Stimulated activated CD4-positive, alpha-beta T cell treated with anti-CD3 and anti-CD28 coated beads, Interleukin-1b, Interleukin-23, amount 100 ng/mL, for 24 hours (primary cell): ENCODE measurements at places on chromosomes 3 and 15.

DNA sequence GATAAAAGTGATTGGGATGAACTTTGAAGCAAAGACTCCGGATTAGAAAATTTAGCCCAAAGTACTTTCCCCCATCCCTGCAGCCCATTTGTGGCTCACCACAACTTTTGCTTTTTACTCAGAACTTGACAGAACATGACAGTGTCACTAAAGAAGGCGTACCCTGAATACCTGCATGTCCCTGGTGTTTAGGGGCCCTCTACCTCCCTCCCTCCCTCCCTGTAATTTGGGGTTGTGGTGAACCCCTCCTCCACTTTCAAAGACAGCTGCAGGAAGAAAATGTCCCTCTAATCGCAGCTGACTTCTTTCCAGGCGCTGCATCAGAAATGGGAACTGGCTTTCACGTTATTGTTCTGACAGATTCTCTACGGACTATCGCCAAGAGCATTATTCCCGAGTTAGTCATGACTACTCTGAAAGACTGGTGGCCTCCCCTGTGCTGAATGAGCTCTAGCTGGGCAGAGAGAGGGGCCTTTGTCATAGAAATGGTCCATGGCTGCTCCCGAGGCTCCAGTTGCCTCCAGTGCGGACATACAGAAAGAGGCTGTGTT, 93.2 kb upstream of the ARHGEF3 start:
- DNase-seq, result no peak

DNA sequence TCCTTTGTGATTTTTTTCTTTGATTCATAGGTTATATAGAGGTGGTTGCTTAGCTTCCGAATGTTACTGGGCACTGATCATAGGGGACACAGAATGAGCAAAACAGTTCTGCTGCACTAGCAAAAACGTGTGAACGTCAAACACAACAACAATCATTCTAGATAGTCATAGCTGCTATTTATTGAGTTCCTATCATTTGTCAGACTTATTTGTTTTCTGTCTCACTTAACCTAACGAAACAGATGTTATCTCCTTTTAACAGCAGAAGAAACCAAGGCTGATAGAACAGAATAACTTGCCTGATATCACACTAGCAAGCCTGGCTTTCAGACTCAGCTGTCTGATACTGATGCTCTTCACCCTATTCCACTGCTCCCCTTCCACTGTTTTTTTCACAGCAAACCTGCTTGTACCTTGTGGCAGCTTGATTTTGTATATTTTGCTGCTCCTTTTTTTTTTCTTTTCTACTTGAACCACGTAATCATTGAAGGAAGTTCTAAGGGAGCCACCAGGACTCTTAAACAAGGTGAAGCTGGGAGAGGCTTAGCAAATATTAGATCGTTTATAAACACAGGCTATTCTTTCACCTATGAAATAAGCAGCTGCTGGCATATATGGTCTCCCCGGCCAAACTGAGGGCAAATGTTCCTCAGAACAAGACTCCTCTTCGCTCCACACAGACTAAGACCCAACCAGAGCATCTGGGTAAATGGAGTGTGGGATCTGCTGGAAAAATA, 78.8 kb downstream of the MCF2L2 start:
- DNase-seq, result no peak

- DNase-seq, result no peak
Observed at GRCh38 chr3:56370991-56371775, 97.1 kb downstream of the ERC2 start.

GRCh38 chr15:49148727-49149126, 6.7 kb downstream of the COPS2 start:
- DNase-seq, result no peak

GRCh38 chr3:171286580-171287249, 173.5 kb downstream of the TNIK start:
- DNase-seq, result no peak

- no peak for DNase-seq
Observed at GRCh38 chr3:94117729-94118128, 54.9 kb downstream of the NSUN3 start.

DNA sequence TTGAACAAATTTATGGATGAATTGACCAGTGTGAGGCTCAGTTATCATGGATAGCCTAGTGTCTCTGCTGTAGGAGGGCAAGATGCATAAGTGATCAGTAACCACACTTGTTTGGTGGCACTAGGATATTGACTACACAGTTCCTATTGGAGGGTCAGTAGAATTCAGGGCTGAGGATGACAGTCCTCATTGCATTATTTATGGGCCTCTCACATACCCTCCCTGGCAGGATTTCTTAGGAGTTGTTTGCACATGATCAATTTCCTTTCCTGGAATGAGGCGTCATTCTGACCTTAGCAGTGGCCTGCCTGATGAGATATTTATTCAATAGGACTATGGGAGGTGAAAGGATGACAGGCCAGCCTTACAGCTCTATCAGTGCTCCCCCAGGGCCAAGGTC, 125.1 kb upstream of the AGBL1 start:
- no peak for DNase-seq
